Naive thymus-derived CD8-positive, alpha-beta T cell (primary cell): ENCODE measurements at places on chromosomes 3 and 15.

GRCh38 chr3:196662033-196662432, 22.5 kb downstream of the NRROS start:
- no peak for DNase-seq

DNA sequence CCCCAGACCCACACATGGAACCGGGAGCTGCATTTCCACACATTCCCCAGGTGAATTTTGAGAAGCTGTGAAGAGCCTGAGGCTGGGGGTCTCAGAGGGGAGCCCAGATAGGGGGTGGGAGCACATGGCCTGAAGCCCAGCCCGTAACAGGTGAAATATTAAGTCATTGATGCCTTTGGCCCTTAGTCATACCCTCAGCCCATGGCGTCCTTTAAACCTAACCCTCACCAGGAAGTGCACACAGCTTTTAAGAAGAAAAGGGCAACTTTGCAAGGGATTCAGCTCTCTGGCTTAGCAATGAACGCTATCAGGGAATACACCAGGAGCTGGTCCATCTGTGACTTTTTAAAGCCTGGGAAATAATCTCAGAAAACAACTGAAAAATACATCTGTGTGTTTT, 40.6 kb downstream of the WNT7A start:
- no peak for DNase-seq

GRCh38 chr3:175312791-175313190, 453.7 kb downstream of the NAALADL2 start:
- DNase-seq = no peak

DNA sequence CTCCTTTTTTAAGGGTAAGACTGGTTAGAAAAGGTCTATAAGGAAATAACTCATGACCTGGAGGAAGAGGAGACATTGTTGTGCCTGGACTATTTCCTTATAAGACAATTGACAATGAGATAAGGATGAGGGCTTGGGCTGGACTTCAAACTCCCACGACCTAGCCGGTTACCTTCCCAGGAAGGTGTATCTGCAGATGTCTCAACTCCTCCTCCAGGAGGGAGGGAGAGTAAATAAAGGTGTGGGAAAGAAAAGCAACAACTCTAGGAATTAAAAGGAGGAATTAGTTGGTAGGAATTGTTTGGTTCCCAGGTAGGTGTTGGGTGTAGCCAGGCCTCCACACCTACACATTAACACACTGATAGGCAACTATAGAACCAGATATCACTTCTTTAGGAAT, 97.8 kb upstream of the TBL1XR1 start:
- no peak for DNase-seq

DNA sequence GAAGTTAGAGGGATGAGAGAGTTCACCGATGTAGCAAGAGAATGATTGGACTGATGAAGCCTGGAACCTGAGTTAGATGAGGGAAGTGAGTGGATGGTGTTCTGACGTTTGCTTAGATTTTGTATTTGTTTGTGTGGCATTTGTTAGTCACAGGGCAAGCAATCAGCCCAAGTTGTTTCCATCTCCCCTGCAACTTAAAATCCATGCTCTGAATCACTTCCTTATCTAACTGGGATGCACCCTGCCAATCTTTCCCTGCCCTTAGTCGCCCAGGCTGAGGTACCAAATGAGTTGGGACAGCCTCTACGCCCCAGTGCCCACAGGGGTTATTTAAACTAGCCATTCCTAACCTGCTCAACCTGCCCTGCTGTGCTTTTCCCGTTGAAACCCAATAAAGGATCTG, 12.6 kb downstream of the PAQR5 start:
- DNase-seq = no peak

DNA sequence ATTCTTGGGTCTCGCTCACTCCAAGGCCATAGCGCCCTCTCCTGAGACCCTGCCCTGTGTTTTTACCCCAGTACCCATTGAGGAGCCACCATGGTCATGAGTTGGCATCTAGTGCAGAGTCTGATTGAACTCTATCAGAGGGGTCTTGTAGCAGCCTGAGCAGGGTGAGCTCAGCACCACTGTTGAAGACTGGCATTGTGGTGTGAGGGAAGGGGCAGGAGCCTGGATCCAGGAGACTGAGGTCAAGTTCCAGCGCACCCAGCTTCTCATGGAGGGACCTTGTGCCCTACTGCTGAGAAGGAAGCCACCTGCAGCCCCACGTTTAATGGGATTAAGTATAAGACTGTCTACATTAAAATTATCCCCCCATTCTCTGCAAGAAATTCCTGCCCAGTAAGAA, 65.8 kb upstream of the LARS2 start:
- no peak for DNase-seq

DNA sequence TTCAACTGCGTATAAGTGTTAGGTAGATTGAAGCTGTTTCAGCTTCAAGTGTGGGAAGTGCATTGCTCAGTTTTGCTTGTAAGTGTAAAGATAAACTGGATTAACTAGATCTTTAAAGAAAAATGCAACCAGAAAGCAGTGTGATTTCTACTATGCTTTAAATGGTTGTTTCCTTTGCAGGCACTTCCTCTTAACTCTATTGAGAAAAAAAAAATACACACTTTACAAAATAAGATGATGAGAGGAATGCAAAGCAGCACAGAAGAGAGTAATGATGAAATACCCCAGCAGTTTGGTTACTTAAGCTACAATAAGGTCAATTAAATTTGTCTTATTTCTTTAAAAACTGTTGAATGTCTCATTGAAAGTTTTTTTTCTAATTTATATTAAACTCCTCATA, 40.8 kb downstream of the DPH6 start:
- no peak for DNase-seq

- no peak for DNase-seq
These were observed 22.4 kb upstream of the CILP start for GRCh38 chr15:65233696-65234095.

DNA sequence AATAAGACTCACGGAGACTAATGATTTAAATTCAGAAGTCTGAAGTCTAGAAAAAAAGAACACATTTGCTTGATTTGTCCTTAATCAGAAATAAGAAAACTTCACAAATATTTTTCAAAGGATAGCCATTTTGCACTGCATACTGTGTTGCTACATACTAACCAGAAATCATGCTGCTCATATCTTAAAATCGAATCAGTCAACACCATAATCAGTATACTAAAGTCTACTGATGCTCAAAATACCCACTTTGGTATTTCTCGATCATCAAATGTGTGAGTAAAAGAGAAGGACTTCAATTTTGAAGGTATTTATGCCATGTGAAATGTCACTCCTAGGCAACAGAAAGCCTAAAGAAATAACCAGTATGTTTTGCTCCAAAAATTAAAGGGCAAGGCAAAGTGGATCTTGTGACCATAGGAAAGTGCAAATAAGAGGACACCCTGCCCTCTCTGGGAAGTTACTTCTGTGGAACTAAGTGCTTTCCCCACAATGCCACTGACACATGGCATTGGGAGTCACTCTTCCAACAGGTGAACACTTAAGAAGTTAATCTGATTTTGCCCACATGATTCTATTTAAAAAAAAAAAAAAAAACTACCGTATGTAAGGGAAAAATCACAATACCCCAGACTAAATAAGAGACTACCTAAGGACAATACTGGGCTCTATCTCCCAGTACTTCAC, 2.7 kb downstream of the LRIG1 start:
- no peak for DNase-seq

- DNase-seq = no peak
These were observed 6.2 kb downstream of the TMEM40 start for GRCh38 chr3:12752809-12753208.

- no peak for DNase-seq
These were observed 5.1 kb downstream of the ACAA1 start for GRCh38 chr3:38131621-38132369.

DNA sequence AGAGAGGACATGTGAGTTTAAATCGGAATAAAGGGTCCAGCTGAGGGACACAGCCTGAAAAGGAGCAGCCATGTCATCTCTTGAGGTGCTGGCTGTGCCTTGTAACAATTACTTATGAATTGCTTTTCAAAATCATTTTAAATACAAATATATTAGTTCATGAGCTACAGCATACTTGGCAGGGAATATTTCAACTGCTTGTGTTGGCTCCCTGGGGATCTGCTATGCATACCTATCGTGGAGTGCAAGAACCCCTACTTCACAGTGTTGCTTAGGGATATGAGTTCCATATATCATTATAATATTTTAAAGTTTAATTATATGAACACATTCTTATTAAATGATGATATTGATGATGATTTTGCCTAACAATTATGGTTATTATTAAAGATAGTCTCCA, 19.1 kb upstream of the P2RY14 start:
- no peak for DNase-seq

DNA sequence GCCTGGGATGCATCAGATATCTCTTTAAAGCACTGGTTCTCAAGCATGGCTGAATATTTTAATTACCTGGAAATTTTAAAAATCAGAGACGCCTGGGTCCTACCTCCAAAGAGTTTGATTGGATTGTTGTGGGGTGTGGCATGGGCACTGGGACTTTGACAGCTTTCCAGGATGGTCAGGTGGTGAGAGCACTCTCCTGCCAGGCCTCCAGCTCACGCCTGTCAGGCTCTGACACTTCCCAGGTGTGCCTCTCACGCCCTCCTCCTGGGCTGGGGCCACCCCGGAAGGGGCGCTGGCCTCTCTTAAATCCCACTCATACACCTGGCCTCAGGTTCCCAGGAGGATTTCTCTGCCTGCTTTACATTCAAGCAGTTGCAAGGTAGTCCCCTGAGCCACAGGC, 48.5 kb downstream of the AMOTL2 start:
- DNase-seq = no peak

GRCh38 chr15:32942401-32942841, 224.6 kb downstream of the GREM1 start:
- no peak for DNase-seq

- DNase-seq = no peak
These were observed 42.2 kb downstream of the ZNF609 start for GRCh38 chr15:64502551-64502950.

GRCh38 chr3:11254876-11255275, 17.3 kb upstream of the ATG7 start:
- DNase-seq = no peak
